ENCODE measurements at places on chromosomes 11 and 22.

GRCh38 chr22:46428602-46429324, 93.2 kb downstream of the TRMU start:
- no peak for DNase-seq

DNA sequence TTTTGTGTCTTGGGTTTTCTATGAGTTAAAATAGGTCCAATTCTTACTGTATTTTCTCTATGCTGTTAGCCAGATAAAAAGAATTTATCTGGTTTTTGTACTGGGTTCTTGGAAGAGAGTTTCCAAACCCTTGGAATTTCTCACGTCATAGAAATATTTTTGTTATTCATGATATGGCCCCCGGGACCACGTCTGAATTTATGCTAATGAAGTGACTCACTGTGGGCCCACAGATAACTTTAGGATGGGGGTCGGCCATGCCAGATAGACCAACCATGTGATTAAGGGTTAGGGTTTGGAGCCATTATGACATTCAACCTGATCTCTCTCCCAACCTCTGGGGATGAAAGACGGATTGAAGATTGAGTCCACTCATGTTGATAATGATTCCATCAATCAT, 35.6 kb upstream of the DDI1 start:
- DNase-seq, result no peak

GRCh38 chr22:46220921-46221320, 29.2 kb downstream of the CDPF1 start:
- DNase-seq, result no peak

DNA sequence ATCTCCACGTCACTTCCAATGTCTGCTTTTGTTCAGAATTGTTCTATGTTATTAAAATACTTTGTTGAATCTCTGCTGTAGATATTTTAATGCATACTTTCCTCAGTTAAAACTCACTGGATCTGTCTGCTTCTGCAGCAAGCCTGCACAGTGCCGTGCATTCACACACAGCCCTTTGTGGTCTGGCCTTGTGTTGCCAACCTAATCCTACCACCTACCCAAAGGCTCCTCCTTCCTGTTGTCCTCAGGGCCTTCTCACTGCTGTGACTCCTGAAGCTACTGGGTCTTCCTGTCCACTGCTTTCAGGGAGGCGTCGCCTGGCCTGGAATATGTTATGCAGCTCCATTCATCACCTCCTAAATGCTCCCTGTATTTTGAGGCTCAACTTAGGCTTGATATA, 67.0 kb downstream of the PPP6R3 start:
- no peak for DNase-seq

- DNase-seq, result no peak
These were observed 35.0 kb downstream of the DNAJC24 start for GRCh38 chr11:31404614-31405013.

DNA sequence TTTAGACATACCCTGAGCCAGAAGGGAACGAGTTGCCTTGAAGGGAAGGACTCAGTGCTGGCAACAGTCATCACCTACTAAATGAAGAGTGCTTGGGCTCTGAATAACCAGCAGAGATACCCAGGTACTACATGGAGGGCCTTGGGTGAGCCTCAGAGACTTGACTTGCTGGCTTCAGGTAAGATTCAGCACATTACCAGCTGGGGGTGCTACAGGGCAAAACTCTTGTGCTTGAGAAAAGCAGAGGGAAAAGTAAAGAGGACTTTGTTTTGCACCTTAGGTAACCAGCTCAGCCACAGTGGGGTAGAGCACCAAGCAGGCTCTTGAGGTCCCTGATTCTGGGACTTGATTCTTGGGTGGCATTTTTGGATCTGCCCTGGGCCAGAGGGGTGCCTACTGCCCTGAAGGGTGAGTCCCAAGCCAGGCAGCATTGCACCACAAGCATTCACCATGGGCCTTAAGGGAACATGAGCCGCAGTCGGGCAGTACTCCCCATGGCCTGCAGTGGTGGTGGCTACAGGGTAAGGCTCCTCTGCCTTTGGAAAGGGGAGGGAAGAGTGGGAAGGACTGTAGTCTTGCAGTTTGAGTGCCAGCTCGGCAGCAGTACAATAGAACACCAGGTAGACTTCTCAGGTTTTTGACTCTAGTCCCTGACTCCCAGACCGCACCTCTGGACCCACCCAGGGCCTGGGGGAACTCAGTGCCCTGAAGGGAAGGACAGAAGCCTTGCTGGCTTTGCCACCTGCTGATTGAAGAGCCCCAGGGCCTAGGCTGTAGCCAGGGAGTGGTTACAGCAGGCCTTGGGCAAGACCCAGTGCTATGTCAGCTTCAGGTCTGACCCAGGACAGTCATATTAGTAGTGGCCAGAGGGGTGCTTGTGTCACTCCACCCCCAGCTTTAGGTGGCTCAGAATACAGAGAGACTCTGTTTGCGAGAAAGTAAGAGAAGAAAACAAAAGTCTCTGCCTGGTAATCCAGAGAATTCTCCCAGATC, 22.7 kb upstream of the PLEKHA7 start:
- DNase-seq, result no peak

- no peak for DNase-seq
These were observed 5.0 kb downstream of the ASCL2 start for GRCh38 chr11:2265396-2265795.

All from T-cell (primary cell).